ENCODE measurements at places on chromosomes 5 and 9. TPM values are rescaled to one million over a fixed set of nuclear protein-coding genes. Genes with fewer than 3 reads are reported as not detected.

- DNase-seq, result no peak
Measured at GRCh38 chr5:124675931-124676846, 70.2 kb downstream of the ZNF608 start.

DNA sequence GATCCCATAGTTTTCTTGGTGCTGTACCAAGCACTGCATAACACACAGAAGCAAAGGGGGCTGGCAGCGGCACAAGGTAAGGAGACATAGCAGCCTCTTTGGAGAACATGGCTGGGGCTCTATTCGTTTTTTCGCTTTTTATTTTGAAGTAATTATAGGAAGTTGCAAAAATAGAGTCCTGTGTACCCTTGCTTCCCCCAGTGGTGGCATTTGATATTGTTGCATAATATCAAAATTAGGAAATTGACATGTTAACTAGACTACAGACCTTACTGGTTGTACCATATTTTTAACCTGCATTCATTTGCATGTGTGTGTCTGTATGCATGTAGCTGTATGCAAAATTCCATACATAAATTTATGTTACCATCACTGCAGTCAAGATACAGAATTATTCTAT lies 6.6 kb upstream of the UBQLN1 start:
- DNase-seq, result no peak

GRCh38 chr5:135450952-135451351 lies 1.2 kb downstream of the TIFAB start:
- DNase-seq, result no peak

DNA sequence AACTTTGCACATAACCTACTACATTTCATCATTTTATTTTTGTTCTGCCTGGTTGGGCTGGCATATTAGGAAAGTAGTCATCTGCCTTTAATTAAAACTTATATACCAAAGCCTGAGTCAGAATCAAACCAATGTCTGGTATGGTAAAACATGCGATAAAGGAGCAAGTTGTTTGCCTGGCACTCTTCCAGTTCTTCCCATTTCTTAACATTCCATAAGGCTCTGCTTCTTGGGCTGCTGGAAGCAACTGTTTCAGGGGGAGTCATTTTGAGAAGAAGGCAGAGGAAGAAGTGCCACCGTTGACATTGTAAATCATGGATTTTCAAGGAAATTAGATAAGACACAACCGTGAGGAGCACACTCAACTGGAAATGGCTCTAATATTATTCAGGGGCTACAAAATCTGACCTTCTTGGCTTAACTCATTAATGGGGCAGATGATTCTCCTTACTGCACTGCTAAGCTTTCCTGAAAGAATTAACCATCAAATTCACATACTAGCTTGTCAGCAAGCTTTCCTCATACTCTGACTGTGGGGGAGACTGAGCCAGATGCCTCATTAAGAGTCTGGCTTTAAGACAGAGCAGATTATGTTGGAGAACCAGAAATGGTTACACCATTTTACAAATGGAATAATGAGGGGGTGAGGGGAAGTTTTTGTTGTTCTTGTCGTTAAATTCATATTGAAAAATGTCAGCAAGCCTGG lies 391.0 kb downstream of the TMEM232 start:
- DNase-seq, result no peak

GRCh38 chr5:137126829-137127228 lies 372.3 kb downstream of the SPOCK1 start:
- no peak for DNase-seq

DNA sequence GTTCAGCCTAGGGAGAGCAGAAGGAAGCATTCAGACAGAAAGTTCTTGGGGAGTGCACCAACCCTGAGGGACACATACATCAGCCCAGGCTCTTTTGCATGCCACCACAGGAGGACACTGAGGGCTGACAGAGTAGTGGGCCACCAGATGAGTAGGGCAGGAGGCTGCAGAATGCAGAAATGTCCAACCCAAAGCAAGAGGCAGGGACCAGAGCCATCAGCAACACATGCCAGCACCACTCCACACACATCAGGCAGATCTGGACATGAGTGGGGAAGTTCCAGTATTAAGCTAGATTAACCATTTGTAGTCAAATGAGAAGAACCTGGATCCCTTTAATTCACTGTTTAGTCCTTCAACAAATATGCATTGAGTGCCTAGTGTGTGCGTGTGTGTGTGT lies 35.7 kb upstream of the OTULINL start:
- DNase-seq, result no peak

- no peak for DNase-seq
Measured at GRCh38 chr5:112914584-112914983, 7.4 kb downstream of the REEP5 start.

DNA sequence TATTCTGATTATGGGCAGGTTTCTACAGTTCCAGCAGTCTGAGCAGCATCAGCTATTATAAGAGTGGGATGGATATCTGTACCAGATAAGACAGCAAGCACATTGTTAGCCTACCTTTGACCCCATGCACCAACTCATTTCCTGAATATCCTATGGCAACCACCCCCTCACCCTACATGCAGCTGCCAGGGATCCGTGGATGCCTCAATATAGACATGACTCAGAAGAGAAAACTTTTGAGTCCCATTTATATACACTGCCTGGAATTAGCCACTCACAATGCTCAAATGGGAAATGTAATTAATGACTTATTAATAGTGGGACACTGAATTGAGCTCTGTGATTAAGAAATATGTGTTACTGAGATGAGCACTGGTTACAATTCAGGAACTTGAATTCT lies 124.4 kb downstream of the SSBP2 start:
- DNase-seq, result no peak

- no peak for DNase-seq
Measured at GRCh38 chr9:116405321-116405720, 251.7 kb downstream of the PAPPA start.

GRCh38 chr5:67515762-67516161 lies 319.2 kb upstream of the CD180 start:
- no peak for DNase-seq

DNA sequence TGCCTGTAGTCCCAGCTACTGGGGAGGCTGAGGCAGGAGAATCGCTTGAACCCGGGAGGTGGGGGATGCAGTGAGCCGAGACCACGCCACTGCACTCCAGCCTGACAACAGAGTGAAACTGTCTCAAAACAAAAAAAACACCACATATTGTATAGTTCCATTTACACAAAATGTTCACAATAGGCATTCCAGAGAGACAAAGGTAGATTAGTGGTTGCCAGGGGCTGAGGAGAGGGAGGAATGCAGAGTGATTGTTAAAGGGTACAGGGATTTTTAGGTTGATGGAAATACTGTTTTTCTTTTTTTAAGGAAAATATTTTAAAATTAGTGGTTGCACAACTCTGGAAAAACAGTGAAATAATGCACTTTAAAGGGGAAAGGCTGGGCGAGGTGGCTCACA lies 19.6 kb downstream of the ETF1 start:
- DNase-seq, result no peak

The MED10 gene
- polyA plus RNA-seq, result 43.8 TPM

The PRR16 gene
- 2.8 TPM for polyA plus RNA-seq

The SLC46A2 gene
- polyA plus RNA-seq, result 0.21 TPM
